ENCODE measurements at places on chromosomes 4 and X. TPM values are rescaled to one million over a fixed set of nuclear protein-coding genes. Genes with fewer than 3 reads are reported as not detected.

FGG gene
- total RNA-seq = not detected

NXF2 gene
- total RNA-seq = 0.76 TPM

NAA10 gene
- total RNA-seq = 213 TPM

NAA11 gene
- total RNA-seq = not detected

UGT2B10 gene
- total RNA-seq = not detected

XAGE1B gene
- total RNA-seq = 4.8 TPM

STOX2 gene
- total RNA-seq = not detected

PRDM8 gene
- 15.0 TPM for total RNA-seq

PGAM4 gene
- total RNA-seq = 1.4 TPM

TEX13B gene
- total RNA-seq = not detected

RASGEF1B gene
- total RNA-seq = not detected

ITM2A gene
- 0.26 TPM for total RNA-seq

CRMP1 gene
- total RNA-seq = not detected

SSX4 gene
- 0.27 TPM for total RNA-seq

WAS gene
- 0.47 TPM for total RNA-seq

CT45A5 gene
- total RNA-seq = 4.1 TPM

SCRG1 gene
- not detected for total RNA-seq

VCX3B gene
- total RNA-seq = 3.8 TPM

UGT2B11 gene
- not detected for total RNA-seq

MAGED2 gene
- total RNA-seq = 47.5 TPM

OTUD6A gene
- not detected for total RNA-seq

WDFY3 gene
- 14.2 TPM for total RNA-seq

SLITRK2 gene
- total RNA-seq = not detected

SUPT20HL2 gene
- not detected for total RNA-seq

CLDN22 gene
- not detected for total RNA-seq

ATOH1 gene
- total RNA-seq = not detected

AKAP14 gene
- total RNA-seq = not detected

TXK gene
- 0.06 TPM for total RNA-seq

GLOD5 gene
- total RNA-seq = not detected

TRO gene
- 7.4 TPM for total RNA-seq

ENAM gene
- total RNA-seq = 0.20 TPM

Measured in HT1080 (cell line).